ENCODE measurements at places on chromosomes 7 and 10.

GRCh38 chr7:74095135-74095534 is 11.5 kb downstream of the LIMK1 start:
- no peak for DNase-seq

GRCh38 chr7:35762781-35763180 is 38.1 kb upstream of the SEPTIN7 start:
- DNase-seq = no peak

GRCh38 chr10:3623746-3624145 is 161.3 kb downstream of the KLF6 start:
- peak; percentile 50 for DNase-seq

GRCh38 chr10:5601826-5602495 is 64.4 kb downstream of the ASB13 start:
- DNase-seq = no peak

GRCh38 chr7:91883676-91884362 is 3.3 kb upstream of the MTERF1 start:
- peak; percentile 6 for DNase-seq

DNA sequence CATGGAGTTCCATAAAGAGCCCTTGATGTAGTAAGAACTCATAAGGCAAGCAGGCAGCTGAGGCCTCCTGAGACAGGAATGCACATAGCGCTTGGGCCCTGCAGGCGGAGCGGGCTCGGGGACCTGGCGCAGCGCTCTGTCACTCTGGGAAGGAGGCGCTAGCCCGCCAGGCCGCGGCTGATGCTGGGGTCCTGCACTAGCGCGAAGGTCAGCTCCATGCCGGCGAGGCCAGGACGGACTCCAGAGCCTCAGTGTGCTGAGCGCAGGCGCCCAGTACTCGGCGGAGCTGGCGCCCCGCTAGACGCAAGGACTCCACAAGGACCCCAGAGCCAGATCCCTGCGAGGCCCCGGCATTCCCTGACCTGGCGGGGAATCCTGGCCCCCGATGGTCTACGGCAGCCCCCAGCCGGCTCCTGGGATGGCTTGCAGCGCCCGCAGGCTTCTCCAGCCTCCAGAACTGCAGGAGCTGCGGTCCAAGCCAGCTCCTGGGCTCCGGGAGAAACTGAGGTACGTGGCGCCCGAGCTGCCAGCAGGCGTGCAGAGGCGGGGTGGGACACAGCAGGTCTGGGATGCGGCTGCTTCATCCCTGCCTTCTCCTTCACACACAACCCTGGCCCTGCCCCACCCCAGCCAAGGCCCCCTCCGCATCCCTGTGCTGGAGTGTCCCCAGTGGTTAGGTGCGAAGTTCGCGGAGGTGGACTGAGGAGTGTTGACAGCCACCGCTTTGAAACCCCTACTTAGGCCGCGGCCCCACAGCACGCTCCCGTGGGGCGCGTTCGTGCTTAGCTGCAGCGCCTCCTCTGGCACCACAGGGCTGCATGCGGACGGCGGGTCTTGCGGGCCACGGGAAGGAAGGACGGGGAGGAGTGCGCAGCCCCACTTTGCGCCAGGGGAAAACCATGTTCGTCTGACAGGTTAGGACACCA is 761.5 kb upstream of the POM121L12 start:
- no peak for DNase-seq

DNA sequence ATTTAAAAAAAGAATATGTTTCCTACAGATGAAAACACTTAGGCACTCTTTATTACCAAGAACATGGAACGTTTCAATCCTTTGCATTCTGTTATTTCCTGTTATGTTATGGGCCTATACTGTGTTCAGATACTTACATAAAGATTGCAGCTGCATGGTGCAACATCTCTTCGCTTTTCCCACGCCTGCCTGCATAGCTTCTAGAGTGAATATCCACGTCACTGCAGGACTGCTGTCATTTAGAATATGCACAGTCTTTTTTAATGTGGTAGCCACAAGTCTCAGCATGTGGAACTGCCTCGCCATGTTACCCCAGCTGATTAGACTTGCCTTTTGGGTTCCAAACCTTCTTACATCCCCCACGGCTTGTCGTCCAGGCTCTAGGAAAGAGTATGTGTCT is 69.6 kb upstream of the GATA3 start:
- no peak for DNase-seq

- peak; percentile 69 for DNase-seq
Observed at GRCh38 chr7:79507131-79507530, 53.7 kb upstream of the MAGI2 start.

DNA sequence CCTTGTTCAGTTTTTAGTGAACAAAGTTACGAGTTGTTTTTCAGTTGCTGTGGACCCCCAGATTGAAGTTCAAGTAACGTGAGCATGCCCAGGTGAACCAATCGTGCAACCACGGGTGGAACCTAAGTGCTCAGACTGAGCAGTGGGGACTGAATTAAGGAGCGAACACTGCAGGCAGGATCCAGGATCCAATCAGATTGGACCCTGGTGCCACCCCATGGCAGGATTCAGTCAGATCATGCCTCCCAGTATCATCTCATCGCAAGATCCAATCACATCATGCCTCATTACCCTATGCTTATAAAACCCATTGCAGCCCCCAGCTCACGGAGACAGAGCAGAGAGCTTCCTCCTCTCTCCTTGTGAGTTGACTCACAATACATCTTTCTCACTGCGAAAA is 80.9 kb downstream of the PFKFB3 start:
- DNase-seq = no peak

GRCh38 chr7:116421298-116421697 is 78.2 kb upstream of the CAV2 start:
- no peak for DNase-seq

GRCh38 chr10:124378881-124379471 is 39.7 kb downstream of the OAT start:
- DNase-seq = peak; percentile 83

- no peak for DNase-seq
Observed at GRCh38 chr7:100629117-100629716, 12.1 kb downstream of the TFR2 start.

DNA sequence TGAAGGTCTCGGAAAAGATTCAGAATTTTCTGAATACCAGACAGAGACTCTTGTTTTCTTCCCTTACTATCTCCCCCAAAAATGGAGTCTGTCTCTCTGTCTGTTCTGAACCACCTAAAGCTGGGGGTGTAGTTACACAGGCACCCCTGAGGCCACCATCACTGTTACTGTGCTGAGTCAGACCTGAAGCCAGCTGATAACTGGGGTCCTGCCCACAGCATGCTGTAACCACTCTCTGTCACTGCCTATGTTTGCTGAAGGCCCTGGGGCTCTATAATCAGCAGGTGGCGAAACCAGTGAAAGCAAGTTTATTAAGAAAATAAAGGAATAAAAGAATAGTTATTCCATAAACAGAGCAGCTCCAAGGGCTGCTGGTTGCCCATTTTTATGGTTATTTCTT is 575.2 kb upstream of the POT1 start:
- no peak for DNase-seq

GRCh38 chr10:80633383-80633860 is 95.7 kb downstream of the SH2D4B start:
- DNase-seq = no peak

- no peak for DNase-seq
Observed at GRCh38 chr7:92909686-92910475, 73.5 kb upstream of the CDK6 start.

DNA sequence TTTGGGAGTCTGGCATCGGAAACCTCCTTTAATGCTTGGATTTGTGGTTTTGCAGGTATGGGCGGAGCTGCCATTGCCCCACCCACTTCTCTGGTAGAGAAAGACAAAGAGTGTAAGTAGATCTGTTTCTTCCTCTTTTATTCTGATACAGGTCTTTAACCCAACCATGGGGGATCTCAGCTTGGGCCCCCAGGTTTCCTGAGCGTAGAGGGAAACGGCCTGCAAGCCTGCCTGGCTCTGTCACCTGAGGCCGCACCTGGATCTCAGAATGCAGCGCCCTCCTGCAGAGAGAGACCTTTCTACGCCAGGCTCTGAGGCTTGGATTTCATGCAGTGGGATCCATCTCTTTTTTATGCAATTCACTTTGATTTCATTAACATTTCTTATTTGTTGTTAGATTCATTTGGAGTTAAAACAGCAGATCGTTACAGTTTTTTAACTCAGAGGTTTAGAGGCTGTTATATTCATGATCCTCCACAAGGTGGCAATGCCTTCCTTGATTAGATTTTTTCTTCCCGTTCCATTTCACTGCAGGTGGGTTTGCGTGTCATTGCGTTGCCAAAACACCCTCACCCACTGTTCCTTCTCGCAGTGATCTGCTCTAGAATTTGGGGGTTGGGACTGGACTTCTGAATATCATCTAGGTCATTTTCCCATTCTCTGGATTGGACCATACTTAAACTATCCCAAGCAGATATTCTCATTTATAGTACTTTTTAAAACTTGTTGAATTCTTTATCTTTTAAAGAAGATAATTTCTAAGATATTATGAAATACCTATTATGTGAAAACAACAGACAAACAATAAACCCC is 20.0 kb downstream of the RBM17 start:
- no peak for DNase-seq

GRCh38 chr10:122145113-122145512 is 126.0 kb upstream of the BTBD16 start:
- no peak for DNase-seq

DNA sequence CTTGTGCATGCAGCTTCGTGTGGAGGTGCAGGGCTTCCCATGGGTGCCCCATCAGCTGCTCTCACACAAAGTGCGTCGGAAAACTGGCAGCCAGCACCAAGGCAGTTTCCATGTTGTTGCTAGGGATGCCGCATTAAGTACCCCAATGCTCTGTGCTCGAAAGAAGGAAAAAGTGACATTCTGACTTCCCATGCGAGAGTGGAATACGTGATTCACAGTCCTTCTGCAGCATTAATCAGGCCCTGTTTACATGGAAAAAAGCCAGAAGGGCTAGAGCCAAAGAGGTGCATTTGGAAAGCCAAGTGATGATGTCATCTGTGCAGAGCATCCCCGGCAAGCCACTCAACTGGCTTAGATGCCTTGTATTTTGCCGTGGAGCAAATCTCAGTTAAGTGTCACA is 258.3 kb downstream of the GATA3 start:
- peak; percentile 68 for DNase-seq

DNA sequence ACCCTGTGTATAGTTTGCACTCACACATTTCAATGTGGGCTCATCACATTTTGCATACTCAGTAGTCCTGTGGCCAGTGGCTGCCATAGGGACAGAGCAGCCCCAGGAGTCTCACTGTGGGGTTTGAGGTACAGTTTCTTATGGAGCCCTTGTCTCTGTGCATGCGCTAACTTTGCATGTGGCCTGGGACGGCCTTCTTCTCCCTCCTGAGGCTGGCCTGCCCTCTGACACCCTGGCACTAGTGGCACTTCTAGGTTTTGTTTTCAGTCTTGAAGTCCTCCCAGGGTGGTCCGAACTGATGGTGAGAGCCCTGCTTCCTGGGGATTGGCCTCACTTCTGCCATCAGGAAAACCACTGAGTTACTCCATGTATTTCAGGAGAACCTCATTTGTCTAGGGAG is 21.2 kb downstream of the NACAD start:
- DNase-seq = no peak

- DNase-seq = peak; percentile 30
Observed at GRCh38 chr7:74449809-74450397, 3.8 kb upstream of the GTF2IRD1 start.

DNA sequence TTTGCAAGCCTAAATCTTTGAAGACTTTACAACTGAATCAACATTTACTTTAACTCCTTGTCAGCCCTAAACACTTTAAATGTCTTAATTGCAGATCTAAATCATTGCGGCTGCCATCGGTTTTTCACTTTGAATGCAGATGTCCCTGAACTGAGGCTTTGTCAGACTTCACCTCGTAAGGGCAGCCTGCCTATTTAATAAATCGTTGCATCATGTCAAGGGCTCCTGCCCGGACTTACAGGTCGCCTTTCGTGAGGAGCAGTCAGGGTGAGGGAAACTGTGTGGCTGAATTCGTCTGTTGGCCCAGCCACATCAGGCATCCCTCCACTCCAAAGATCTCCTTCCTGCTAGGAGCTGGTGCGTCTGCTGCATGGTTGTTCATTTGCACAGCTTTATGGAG is 368.2 kb upstream of the NPVF start:
- DNase-seq = no peak

- DNase-seq = no peak
Observed at GRCh38 chr10:84140036-84140379, 699 bp downstream of the GHITM start.

DNA sequence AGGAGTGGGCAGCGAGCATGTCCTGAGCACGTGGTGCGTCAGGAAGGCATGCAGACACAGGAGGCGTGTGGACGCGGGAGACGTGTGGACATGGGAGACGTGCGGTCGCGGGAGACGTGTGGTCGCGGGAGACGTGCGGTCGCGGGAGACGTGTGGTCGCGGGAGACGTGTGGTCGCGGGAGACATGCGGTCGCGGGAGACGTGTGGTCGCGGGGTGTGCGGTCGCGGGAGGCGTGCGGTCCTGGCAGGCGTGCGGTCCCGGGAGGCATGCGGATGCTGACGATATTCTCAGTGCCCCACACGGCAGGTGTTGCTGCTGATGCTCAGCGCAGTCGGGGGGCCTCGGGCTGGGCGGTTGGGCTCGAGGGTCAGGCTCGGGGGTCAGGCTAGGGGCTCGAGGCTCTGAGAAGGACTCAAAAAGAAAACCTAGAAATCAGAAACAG is 94.2 kb downstream of the NKX6-2 start:
- no peak for DNase-seq

GRCh38 chr10:14304046-14304445 is 26.7 kb downstream of the FRMD4A start:
- no peak for DNase-seq

DNA sequence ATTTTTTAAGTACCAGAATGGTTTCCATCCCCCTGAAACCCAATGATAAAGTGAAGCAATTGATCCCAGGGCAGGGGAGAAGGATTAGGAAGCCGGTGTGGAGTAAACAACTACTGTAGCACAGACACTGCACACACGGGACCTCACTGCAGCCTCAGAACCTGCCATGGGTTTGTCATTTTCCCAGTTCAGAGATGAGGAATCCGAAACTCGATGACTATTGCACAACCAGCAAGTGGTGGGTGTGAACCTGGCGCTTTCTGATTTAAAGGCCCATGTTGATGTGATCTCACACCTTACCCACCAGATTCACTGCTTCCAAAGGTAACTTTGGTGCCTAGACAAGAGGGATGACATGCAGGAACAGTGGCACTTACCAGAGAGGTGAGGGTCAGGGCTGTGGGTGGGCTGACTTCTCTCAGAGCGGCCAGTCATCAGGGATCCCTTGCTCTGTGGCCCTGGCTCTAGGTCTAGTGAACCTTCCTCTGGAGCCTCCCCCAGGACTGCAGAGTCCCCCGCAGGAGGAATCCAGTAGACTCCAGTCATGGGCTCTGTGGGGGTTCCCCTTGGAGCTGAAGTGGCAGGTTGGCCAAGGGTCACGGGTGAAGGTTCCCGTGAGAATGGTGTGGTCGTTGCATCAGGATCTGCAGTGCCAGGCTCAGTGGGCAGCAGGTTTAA is 62.8 kb downstream of the PKD1L1 start:
- DNase-seq = no peak

DNA sequence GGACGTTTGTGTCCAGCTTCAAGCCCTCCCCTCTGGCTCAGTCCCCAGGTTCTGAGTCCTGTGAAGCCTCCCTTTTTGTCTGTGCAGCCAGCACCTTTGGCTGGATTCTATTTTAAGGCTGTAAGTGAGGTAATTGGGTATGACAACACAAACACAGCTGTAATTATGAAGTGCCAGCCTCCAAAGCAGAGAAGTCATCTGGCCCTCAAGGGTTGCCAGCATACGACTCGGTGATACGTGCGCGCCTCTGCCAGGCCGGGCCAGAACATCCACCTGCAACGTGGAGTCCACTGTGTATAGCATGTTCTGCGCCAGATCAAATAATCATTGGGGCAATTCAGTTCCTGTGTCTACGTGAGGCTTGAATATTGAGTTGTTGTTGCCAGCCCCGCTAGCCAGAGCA is 6.7 kb upstream of the FAM180A start:
- DNase-seq = no peak

GRCh38 chr7:111261496-111261895 is 170.6 kb downstream of the LRRN3 start:
- DNase-seq = no peak
